ENCODE measurements at places on chromosomes 12 and 14. TPM values are rescaled to one million over a fixed set of nuclear protein-coding genes. Genes with fewer than 3 reads are reported as not detected.

DNA sequence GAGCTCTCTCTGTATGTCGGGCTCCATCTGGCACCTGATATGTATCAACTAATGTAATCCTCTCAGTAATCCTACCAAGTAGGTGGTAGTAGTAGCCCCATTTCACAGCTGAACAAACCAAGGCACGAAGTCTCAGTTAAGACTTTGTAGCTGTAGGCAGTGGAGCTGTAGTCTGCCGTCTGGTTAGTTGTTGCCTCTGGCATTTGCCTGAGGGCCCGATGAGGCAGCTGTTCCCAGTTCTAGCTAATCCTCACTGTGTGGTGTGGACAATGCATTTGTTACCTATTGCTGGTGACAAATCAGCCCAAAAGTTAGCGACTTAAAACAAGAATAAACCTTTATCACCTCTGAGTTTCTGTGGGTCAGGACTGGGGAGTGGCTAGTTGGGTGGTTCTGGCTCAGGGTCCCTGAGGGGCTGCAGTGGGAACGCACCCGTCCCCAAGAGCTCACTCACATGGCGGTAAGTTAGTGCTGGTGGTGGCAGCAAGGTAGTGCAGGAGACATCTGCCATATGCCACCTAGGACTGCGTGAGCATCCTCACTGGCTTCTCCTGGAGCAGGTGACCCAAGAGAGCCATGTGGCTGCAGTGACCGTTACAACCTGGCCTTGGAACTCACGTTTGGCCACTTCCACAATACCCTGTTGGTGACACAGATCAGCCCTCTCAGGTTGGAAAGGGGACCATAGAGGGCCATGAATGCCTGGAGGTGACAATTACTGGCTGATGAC, 5.6 kb downstream of the AACS start:
- no peak for DNase-seq

- DNase-seq: no peak
Observed at GRCh38 chr14:99768381-99768780, 24.8 kb upstream of the EML1 start.

DNA sequence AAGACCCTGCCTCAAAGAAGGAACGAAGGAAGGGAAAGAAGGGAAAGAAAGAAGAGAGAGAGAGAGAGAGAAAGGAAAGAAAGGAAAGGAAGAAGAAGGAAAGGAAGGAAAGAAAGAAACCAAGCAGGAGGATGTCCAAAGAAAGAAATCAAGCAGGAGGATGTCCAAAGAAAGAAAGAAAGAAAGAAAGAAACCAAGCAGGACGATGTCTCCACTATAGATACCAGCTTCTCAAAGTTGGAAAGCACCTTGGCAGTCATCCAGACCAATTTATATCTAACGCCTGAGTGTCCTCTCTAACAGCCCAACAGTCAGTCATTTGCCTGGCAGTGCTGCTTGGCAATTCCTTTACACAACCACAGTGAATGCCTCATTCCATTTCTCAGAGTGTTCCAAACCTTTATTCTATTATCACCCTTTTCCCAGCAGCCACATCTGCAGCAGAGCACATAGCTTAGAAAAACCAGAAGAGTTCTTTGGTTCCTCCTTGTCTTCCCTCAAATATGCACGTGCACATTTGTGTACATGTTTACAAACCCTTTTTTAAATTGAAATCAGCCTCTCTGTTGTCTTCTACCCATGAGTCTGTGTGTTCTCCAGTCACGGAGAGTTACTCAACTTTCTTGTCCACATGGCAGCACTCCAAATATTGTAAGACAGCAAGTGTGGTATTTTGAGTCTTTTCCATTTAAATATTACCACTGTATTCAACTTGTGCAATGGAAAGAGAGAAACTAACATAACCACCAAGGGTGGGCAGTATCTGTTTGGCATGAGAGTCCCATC, 138.4 kb downstream of the STXBP6 start:
- DNase-seq: no peak

GRCh38 chr14:90297876-90298629, 33.7 kb downstream of the NRDE2 start:
- DNase-seq: no peak

DNA sequence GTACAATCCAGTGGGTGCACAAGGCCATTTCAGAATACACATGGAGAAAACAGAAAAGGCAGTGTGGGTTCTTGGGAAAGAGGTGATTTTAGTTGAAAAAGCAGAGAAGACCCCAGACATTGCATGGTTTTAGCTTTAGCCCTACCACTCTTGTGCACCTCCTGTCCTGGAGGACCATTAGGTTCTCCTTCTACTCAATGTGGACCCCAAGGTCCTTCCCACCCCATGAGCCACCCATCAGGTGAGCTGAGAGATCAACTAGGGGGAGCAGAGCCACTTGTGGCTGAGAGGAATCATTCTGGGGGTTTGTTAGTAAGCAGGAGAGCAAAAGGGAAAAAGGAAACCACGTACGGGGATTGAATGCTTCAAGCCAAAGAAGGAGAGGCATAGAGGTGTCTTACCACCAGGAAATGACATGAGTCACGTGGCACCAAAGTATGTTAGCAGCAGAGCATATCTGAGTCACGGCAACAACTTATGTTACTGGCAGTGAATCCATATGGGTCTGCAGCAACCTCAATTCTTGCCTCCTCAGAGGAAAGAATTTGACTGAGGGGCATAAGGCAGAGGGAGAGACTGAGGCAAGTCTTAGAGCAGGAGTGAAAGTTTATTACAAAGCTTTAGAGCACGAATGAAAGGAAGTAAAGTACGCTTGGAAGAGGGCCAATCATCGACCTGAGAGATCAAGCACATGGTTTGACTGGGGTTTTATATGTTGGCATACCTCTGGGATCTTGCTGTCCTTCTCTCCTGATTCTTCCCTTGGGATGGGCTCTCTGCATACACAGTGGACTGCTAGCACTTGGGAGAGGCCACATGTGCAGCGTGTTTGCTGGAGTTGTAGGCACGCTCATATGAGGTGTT, 73.9 kb downstream of the HSD17B6 start:
- DNase-seq: no peak

- DNase-seq: no peak
Observed at GRCh38 chr14:81936902-81937301, 403.2 kb upstream of the SEL1L start.

DNA sequence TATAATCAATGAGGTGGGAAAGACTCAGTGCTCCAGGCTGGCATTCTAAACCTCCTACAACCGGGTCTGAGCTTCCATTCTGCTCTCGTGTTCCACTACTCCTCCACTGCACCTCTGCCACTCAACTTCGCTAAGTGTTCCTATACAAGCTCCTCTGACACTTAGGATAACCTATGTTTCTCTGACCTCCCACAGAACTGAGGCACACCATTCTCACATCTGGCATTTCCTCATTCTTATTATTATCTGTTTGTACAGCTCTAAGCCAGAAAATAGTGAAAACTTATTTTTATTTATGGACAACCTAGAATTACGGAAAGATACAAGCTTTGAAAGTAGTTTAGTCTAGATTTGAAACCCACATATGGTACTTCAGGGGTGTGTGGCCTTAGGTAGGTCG, 127.0 kb downstream of the MED13L start:
- no peak for DNase-seq

DNA sequence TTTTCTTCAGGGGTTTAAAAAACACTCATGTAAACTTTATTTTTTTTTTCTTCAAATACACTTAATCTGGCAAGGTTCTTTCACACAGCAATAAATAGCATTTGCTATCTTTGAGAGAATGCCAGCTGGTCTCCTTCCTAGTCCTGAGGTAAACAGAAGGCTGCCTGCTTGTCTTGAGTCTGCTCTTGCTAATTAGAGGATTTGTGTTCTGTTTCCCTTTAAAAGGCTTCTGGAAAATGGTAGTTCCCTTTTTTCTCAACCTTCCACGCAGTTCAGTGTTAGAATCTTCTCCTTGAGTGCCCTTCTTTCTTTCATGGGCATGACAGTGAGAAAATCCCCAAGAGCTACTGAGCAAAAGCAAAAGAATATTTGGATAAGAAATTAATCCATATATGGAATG, 92.3 kb upstream of the DCN start:
- DNase-seq: no peak

DNA sequence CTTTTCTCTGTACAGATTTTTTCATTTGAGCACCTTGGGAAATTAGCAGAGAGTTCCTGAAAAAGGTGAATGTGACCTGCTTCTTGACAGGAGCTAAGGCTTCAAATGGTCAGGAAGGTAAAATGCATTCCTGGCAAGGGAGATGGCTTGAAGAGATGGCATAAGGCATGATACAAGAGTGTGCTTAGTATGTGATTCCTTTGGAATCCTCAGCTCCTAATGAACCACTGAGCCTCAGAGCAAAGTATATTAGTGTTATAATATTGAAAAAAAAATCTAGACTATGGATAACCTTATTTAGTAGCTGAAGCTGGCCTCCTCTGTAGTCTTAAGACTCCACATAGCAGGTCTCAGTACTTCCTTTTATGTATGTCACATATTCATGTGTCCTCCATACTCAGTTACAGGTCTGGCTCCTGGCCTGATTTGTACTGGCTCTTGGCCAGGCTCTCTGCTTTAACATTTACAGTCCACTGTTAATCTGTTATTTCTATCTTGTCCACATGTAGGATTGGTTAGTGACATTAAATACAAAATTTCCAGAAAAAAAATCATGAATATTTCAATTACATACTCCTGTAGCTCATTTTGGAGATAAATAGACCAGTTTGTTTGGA, 17.9 kb downstream of the TOGARAM1 start:
- DNase-seq: no peak

DNA sequence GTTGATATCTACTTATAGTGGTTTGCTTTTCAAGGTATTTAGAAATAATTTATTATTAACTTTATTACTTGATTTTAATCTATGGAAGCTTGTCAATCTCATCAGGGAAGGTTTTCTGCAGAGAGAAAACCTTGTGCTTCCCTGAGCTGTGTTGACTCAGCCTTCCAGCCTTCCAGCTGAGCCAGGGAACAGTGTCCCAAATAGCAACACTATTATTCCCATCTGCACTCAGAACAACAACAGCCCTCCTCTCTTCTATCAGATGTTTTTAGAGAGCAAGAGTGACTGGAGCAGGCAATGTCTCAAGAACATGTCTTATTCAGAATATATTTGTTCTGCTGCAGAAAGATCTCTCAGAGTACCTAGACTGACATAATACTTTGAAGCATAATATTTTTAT, 389.9 kb upstream of the GARIN6 start:
- DNase-seq: no peak

DNA sequence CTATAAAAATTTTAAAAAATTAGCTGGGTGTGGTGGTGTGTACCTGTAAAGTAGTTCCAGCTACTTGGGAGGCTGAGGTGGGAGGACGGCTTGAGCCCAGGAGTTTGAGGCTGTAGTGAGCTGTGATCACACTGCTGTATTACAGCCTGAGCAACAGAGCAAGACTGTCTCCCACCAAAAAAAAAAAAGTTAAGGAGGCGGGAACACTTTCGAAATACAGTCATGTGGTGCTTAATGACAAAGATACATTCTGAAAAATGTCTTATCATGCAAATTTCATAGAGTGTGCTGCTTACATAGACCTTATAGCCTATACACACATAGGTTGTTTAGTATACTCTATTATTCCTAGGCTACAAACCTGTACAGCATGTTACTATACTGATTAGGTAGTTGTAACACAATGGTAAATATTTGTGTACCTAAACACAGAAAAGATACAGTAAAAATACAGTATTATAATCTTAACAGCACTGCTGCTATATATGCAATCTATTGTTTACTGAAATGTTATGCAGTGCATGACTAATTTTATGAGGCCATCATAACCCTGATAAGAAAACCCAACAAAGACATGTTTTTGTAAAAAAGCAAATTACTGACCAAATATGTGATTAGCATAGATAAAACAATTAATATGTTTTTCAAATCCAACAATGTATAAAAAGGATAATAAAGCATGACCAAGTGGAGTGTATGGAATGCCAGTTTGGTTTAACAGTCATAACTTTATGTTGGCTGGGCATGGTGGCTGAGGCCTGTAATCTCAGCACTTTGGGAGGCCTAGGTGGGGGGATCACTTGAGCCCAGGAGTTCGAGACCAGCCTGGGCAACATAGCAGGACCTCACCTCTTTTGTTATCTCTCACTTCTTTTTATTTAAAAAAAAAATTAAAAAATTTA, 11.4 kb downstream of the EIF2S1 start:
- DNase-seq: no peak

DNA sequence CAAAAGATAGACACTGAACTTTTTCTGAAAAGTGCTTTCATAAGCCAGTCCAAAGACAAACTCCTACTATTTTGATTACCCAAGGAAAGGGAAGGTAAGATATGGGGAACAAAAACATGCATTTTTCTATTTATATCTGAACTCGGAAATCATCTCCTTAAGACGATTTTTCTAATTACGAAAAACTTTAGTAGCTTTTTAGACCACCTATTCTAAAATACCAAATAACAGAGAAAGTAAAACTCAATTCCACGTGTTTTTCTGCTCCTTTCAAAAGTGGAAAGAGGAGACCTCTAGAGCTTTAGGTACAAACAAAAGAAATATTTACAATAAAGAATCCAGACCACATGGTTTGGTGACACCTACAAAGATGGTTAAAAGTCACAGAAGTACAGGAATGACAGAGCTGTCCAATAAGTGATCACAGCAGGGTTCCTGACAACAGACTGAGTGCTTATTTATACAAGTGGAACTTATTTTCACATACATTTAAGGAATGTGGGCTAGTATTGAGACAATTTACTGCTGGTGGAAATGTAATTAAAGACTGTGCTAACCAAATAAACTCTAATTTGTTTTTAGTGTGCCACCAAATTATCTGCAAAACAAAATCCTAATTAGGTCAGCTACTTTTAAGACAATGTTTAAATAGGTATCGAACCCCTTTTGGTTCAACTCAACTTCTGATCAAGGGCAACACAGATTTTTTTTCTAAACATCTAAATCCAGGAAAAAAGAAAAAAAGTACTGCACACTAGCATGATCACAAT, 2.4 kb downstream of the LRIG3 start:
- no peak for DNase-seq

DNA sequence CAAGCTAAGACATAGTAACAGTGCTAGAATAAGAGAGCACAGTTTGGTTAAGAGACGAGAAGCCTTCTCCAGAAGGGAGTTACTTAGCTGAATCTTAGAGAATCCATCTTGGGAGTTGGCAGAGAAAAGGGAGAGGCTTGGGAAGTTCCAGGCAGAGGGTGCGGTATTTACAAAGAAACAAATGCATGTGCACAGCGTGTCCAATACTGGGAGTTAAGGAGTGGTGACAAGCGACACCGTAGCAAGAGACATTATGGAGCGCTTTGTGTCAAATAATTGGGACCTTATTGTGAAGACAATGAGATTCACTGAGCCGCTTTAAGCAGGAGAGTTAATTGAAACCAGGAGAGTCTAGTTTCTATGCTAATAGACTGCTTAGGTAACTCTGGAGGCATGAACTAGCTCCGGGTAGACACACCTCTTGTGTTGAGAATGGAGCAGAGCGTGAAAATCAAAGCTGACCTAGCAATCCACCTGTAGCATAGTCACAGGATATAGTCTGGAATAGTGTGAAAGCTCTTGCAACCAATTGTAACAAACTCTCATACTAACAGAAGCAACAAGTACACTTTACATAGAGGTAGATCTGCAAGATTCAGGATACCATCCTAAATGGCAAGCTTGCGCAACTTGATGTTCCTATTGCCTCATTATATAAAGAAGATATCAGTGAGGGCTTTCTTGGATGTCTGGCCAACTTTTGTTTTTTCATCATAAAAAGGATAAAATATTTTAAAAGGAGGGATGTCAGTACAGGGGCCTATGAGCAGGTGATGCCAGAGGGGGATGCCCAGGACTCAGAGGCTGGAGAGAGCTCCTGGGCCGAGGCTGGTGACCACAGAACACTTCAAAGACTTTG, 5.3 kb downstream of the ALDH1L2 start:
- DNase-seq: no peak

The FOXM1 gene
- 74.8 TPM for total RNA-seq

The SUOX gene
- total RNA-seq: 21.2 TPM

The HRK gene
- not detected for total RNA-seq

The MANSC4 gene
- not detected for total RNA-seq

The C12orf42 gene
- not detected for total RNA-seq

Data from activated T-helper 2 cell treated with anti-CD3 and anti-CD28 coated beads, Interferon-gamma antibody, Interleukin-2, Interleukin-4, amounts not matched to agents 10 μg/mL and 5 μg/mL and 100 μg/mL, durations not matched to agents 14 hours and 24 hours and 36 hours (primary cell).